ENCODE measurements at places on chromosomes 2 and 18. TPM values are rescaled to one million over a fixed set of nuclear protein-coding genes. Genes with fewer than 3 reads are reported as not detected.

GDF7 gene
- total RNA-seq, result 0.09 TPM

TCF4 gene
- total RNA-seq, result 36.6 TPM

NCL gene
- 185 TPM for total RNA-seq

TDRD15 gene
- total RNA-seq, result 0.05 TPM

SERPINB4 gene
- 2.5 TPM for total RNA-seq

DNER gene
- 0.09 TPM for total RNA-seq

UPP2 gene
- not detected for total RNA-seq

GCA gene
- 38.9 TPM for total RNA-seq
